ENCODE measurements at places on chromosomes 6 and 20.

DNA sequence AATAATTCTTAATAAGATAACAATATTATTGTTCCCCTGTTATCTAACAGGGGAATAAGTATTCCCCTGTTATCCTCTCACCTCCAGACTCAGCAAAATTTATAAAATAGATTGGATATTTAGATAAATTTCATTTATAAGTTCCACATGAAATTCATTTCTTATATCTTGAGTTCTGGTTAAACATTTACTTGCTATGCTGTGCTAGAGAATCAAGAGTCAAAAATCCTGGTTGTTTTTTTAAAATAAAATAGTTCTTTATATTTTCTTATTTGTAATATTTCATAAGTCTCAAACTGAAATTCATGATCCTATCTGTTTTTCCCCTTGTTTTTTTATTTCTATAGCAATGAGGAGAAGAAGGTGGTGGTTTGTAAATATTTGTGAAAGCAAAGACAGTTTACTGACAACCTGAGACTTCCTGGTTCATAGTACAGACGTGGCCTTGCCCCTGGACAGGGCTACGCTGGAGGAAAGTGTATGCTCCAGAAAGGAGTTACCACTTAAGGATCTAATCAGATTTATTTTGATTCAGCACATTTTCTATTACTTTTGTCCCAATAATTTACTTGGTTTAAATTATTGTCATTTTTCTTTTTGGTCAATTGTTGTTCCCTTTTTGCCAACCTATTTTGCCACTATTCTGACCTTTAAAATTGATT lies 37.8 kb upstream of the MARCKS start:
- DNase-seq, result no peak

DNA sequence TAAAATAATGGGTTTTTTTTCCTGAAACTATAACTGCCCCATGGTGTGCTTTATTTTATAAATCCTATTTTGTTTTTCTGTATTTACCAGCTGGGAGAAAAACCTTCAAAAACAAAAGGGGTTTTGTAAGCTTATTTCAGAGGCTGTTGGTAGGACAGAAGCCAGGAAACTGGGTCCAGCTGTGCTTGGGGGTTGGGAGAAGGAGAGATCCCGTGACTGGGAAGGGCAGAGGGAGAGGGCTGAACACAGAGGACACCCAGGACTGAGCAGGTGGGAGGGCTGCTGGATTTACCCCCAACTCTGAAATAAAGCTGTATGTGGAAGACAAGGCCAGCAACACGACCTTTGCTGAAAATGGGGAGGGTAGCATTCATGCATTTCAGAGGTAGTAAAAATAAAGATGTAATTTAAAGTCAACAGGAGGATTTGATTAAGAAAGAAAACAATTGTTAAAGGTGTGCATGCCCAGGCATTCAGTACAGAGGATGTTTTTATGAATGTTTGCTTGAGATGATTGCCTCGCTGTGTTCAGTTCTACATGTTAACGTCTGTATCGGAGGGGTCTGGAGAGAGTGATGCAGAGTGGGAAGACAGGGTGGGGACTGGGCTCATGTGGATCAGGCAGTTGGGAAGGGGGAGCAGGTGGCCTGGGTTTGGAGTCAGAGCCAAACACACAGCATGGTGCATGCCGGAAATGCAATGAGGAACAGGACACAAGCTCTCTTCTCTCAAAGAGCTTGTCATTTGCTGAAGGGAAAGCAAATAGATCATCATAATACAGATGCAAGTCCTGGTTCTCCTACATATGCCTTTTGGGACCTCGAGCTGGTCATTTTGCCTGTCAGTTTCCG lies 21.4 kb downstream of the ARFGEF3 start:
- no peak for DNase-seq

DNA sequence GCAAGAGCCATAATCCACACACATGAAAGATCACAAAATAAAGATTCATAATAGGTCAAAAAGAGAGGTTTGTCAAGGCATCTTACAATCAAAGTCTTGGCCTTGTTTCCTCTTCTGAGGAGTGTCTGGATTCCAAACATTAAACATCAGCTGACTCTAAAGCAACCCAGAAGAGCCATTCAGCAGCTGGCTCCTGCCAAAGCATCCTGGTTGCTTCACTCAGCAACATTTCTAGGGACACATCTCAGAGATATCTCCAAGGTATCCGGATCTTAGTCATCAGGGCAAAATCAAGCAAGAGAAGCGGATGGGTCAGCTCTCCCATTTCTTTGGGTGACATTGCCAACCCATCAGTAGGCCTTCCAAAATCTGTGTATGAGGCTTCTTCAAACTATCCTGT lies 139.6 kb downstream of the KIF6 start:
- DNase-seq, result no peak

GRCh38 chr6:22470454-22471131 lies 98.8 kb upstream of the HDGFL1 start:
- no peak for DNase-seq

DNA sequence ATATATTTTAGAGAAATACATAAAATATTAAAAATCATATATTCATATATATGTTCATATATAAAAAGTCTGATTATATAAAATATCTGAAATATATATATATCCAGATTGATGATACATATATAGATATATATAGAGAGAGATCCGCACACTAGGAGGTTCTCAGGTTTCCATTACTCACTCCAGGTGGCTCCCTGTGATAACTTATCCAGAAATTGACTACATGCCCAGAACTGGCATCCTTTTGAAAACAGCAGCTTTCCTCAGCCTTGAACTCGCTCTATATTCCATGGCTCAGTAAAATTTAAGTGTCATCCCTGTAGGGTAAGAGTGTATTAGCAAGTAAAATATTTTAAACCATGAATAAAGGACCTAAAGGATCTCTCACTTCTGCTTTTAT lies 206.8 kb downstream of the TINAG start:
- no peak for DNase-seq

DNA sequence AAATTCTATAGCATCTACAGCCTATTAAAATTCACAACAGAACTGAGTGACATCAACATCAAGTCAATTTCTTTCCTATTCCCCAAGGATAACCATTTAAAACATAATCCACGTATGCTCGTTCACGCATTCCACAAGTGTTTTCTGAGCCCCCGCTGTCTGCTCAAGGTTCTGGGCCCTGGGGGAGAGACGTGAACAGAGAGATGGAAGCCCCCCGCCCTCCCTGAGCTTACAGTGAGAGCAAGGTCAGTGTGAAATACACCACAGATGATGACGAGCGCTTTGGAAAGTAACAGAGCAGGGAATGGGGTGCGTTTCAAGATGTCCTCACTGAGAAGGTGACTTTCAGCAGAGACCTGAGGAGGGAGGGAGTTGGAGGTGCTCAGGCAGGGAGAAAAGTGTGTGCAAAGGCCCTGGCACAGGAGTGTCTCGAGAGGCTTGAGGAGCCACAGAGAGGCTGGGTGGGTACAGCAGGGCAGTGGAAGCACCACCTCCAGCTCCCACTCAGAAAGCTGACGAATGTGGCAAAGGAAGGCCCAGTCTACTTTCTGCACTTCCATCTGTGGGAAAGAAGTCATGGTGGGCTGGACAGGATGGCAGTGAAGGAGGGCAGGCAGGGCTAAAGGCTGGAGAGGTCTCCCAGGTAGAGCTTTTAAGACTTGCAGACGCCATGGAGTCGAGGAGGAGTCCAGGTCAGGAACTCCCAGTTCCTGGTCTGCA lies 88.3 kb downstream of the DLL1 start:
- DNase-seq, result no peak

GRCh38 chr6:41200296-41200900 lies 551 bp downstream of the TREML2 start:
- no peak for DNase-seq

GRCh38 chr6:90026216-90026615 lies 131.9 kb downstream of the GJA10 start:
- no peak for DNase-seq

- DNase-seq, result no peak
Measured at GRCh38 chr6:168662301-168662936, 221.4 kb downstream of the SMOC2 start.

GRCh38 chr6:67974931-67975330 lies 660.2 kb upstream of the ADGRB3 start:
- no peak for DNase-seq

DNA sequence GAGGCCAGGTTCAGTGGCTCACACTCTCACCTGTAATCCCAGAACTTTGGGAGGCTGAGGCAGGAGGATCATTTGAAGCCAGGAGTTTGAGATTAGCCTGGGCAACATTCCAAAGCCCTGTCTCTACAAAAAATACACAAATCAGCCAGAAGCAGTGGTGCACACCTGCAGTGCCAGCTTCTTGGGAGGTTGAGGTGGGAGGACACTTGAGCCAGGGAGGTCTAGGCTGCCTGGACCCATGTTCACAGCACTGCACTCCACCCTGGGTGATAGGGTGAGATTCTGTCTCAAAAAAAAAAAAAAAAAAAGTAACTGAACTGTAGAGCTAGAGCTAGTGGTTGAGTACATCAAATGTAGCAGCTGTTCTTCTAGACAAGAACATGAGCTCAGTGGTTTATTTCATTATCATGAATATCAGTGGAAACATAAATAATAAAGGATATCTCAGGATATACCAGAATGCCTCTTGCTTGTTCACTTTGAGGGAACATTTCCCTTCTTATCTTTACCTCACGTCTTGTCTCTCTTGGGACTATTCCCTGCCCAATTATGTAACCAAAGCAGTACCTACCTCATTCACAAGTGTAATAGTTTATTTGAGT lies 17.6 kb downstream of the NANP start:
- DNase-seq, result no peak

- peak; percentile 7 for DNase-seq
Measured at GRCh38 chr6:98203170-98203806, 631.1 kb upstream of the POU3F2 start.

GRCh38 chr20:56392881-56393482 lies 537 bp downstream of the CSTF1 start:
- DNase-seq, result no peak

DNA sequence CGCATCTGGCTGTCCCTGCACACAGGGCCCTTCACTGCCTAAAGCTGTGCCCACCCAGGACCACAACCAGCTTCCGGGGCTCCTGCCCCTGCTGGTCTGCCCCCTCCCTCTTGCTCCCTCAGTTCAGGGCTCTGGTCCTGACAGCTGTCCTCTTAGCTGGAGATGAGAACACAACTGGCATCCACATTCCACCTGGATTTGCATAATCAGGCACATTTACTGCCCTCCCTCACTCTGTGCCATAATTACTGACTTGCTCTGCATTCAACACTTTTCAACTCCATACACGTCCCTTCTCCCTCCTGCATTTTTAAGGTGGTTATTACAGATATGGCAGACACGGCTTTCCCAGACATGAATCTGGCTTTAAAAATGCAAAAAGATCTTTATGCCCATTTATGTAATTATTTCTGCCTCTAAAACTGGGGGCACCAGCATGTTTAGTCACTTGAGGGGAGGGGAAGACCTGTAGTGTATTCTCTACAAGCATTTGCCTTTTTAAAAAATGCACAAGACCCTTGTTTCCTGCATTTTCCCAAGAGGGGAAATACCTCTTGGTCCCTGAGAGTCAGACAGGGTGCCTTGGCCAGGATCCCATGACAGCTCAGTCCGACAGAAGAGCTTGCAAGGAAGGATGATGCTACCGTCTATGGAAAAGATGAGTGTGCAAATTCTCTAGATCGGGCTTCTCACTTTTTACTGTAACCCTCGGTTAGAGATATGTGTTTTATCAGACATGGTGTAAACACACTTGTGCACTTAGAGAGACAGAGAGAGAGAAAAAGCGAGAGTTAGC lies 401.8 kb downstream of the PREX1 start:
- DNase-seq, result no peak

- no peak for DNase-seq
Measured at GRCh38 chr20:33010674-33011449, 3.4 kb downstream of the BPIFB2 start.

- DNase-seq, result no peak
Measured at GRCh38 chr20:39338469-39339376, 376.6 kb downstream of the DHX35 start.

- DNase-seq, result no peak
Measured at GRCh38 chr20:18571578-18571977, 4.3 kb downstream of the SMIM26 start.

DNA sequence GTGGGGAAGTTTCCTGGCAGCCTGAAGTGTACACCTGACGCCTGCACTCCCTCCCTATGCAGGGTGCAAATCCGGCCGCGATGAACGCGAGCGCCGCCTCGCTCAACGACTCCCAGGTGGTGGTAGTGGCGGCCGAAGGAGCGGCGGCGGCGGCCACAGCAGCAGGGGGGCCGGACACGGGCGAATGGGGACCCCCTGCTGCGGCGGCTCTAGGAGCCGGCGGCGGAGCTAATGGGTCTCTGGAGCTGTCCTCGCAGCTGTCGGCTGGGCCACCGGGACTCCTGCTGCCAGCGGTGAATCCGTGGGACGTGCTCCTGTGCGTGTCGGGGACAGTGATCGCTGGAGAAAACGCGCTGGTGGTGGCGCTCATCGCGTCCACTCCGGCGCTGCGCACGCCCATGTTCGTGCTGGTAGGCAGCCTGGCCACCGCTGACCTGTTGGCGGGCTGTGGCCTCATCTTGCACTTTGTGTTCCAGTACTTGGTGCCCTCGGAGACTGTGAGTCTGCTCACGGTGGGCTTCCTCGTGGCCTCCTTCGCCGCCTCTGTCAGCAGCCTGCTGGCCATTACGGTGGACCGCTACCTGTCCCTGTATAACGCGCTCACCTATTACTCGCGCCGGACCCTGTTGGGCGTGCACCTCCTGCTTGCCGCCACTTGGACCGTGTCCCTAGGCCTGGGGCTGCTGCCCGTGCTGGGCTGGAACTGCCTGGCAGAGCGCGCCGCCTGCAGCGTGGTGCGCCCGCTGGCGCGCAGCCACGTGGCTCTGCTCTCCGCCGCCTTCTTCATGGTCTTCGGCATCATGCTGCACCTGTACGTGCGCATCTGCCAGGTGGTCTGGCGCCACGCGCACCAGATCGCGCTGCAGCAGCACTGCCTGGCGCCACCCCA lies 1.2 kb downstream of the GPR6 start:
- DNase-seq, result no peak

- DNase-seq, result no peak
Measured at GRCh38 chr6:47163536-47163935, 121.4 kb upstream of the ADGRF1 start.

DNA sequence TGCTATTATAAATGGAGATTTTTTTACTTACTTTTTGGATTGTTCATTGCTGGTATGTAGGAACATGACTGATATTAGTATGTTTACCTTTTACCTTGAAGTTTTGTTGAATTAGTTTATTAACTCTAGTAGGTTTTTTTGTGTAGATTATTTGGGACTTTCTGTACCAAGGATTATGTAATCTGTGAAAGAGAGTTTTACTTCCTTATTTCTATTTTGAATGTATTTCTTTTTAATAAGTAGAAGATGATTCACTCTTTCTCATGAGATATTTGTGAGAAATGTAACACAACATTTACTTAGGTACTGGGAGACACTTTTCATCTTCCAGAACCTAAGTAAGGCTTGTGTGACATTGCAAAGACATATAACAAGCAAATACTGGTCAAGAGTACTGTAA lies 473.9 kb upstream of the HS3ST5 start:
- no peak for DNase-seq

- DNase-seq, result no peak
Measured at GRCh38 chr6:107542192-107542668, 52.3 kb downstream of the SOBP start.

GRCh38 chr20:698276-698675 lies 22.7 kb upstream of the SCRT2 start:
- DNase-seq, result no peak

Measured in left lung (tissue), 14 donors.